ENCODE measurements at places on chromosomes 2 and 18.

- no peak for DNase-seq
Observed at GRCh38 chr2:168241208-168241607, 6.2 kb downstream of the STK39 start.

- DNase-seq: peak; percentile 72
Observed at GRCh38 chr2:73111073-73112025, 1.4 kb downstream of the RAB11FIP5 start.

GRCh38 chr2:237429753-237430152 lies 15.8 kb upstream of the COL6A3 start:
- DNase-seq: no peak

DNA sequence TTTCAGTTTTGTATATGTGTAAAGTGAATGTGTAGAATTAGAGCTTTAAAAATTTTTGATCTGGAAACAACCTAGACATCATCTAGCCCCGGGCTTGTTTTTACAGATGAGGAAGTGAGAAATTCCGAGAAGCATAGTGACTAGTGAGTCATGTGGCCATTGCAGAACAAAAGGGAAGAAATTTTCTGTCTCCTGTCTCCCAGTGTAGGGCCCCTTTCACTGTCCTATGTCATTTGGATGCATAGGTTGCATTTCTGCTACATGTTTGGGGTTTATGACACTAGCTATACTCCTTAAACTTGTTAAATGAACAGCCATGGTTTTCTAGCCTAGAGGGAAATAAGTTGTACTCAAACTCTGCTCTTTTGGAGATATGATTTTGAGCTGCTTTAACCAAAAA lies 84.6 kb downstream of the PLCL1 start:
- peak; percentile 30 for DNase-seq

Measured in RWPE1 (cell line).